ENCODE measurements at places on chromosomes 2 and 18.

- DNase-seq: no peak
Observed at GRCh38 chr2:33791625-33792024, 192.5 kb upstream of the FAM98A start.

- no peak for DNase-seq
Observed at GRCh38 chr2:51516667-51517066, 484.7 kb upstream of the NRXN1 start.

GRCh38 chr2:13474538-13474937, 757.8 kb downstream of the TRIB2 start:
- no peak for DNase-seq

- DNase-seq: no peak
Observed at GRCh38 chr18:21109936-21110712, 1.5 kb downstream of the ROCK1 start.

DNA sequence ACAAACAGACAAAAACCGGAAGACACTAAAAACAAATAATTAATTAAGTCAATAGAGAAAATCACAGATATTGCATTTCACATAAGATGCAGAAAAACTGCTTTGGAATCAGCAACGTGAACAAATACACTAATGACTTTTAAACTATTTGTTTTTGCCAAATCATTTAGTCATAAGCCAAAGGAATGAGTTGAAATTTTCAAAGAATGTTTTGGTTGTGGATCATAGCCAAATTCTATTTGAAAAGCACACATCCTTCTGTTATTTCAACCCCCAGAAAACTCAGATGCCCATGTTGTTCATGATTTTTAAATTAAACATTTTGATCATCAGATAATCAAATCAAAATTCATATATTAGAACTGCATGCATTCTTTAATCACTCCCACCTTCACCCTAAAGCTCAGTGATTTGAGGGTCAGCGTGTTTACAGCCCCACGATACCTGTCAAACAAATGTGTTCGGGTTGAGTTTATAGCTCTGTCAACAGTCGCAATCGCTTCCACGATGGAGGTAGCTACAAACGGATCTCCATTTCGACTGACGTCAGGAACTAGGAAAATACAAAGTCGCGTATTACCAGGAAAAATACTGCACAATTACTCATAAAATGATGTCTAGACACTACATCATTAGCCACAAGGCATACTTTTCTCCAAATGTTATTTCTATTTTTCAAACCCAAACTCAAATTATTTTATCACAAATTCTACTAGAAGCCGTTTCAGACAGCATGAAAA, 90.2 kb downstream of the PXDN start:
- no peak for DNase-seq

DNA sequence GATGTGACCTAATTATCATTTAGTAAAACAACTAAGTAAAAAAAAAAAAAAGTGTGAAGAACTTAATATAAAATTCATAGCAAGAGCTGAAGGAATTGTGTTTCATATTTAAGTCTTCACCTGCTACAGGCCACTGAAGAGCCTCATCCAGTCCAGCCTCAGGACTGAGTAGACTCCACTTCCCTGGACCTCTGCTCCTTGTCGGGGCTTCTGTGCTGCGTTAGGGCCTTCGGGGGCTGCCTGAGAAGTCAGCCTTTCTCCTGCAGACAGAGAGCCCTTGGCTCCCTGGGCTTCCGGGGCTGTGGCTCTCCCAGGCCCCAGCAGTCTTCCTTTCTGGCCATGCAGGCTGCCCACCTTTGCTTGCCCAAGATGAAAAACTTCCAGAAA, 95.5 kb downstream of the MTCL1 start:
- no peak for DNase-seq

- DNase-seq: no peak
Observed at GRCh38 chr2:241103176-241103595, 1.1 kb upstream of the MTERF4 start.

DNA sequence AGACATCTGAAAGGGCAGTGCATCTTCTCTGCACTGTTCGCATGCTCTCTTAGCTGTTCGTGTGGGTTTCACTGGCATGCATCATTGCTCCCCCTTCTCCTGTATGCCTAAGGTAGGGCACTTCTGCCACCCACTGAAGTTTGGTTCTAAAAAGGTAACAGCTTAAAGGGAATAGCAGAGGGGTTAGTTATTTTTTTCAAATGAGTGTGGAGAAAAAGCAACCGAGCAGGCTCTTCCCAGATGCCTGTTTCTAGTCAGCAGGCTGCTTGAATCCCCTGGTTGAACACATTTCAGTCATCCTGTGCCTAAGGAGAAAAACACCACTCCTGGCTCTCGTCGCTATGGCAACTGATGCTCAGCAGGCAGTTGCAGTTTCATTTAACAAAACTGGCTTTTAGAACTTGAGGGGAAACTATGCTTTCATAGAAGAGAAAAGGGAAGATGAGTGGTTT, 69.8 kb upstream of the GALNT3 start:
- DNase-seq: no peak

DNA sequence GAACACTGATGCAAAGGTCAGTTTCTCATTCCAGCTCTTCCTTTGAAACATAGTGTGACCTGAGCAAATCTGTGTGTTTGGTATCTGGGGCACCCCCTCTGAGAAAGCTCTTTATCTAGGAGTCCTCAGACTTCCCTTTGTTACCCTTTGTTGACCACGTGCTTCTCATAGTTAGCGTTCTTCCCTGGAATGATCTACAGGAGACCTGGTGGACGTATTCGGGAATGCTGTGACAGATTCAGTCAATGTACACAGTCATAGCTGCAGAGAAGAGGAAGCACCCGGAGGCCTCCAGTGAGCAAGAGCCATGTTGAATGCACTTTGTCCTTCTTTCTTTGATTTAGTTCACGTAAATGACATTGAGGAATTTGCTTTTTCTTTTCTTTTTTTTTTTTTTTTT, 10.7 kb upstream of the CHMP1B start:
- DNase-seq: no peak

- no peak for DNase-seq
Observed at GRCh38 chr2:43073401-43073825, 153.0 kb downstream of the ZFP36L2 start.

- no peak for DNase-seq
Observed at GRCh38 chr2:187495324-187495723, 47.3 kb upstream of the CALCRL start.

DNA sequence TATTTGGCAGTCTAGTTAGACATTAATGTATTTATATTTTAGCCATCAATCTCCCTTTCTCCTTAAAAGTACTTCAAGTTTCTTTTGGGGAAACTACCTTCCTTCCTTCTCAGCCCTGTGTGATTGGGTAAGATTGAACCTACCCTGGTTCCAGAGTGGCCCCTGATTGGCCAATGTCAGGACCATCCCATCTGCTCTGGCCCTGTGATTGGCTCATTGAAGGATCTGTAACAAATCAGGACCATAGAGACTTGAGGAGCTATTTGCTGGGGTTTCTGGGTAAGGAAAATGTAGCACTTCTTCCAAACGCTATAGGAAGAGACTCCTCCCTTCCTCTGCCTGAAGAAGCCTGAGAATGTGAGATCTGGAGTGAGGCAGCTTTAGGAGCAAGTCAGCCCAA, 59.3 kb downstream of the AQP4 start:
- no peak for DNase-seq

GRCh38 chr2:62801814-62802523, 96.5 kb downstream of the EHBP1 start:
- no peak for DNase-seq

DNA sequence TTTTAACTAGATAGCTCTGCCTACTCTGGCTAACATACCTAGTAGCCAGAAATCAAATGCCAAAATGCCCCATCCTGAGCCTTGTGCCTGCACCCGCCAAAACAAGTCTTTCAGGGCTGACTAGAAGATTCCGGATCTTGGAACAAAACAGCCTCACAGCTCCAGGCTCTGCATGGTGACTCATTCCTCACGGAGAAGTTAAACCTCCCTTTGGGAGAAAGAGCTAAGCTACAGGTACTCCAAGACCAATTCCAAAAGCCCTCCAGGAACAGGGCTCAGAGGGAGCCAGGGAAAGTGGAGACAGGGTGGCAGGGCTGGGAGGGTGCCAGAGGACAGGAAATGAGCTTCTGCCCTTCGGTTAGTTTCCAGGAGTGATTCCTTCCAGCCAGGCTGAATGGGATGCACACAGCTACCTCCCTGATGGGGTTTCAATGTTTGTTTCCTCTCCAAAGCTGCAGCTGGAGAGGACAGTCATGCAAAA, 295.6 kb downstream of the TNS1 start:
- no peak for DNase-seq

GRCh38 chr18:9403795-9404564, 69.4 kb downstream of the TWSG1 start:
- no peak for DNase-seq

- DNase-seq: no peak
Observed at GRCh38 chr18:24446953-24447538, 13.4 kb upstream of the HRH4 start.

DNA sequence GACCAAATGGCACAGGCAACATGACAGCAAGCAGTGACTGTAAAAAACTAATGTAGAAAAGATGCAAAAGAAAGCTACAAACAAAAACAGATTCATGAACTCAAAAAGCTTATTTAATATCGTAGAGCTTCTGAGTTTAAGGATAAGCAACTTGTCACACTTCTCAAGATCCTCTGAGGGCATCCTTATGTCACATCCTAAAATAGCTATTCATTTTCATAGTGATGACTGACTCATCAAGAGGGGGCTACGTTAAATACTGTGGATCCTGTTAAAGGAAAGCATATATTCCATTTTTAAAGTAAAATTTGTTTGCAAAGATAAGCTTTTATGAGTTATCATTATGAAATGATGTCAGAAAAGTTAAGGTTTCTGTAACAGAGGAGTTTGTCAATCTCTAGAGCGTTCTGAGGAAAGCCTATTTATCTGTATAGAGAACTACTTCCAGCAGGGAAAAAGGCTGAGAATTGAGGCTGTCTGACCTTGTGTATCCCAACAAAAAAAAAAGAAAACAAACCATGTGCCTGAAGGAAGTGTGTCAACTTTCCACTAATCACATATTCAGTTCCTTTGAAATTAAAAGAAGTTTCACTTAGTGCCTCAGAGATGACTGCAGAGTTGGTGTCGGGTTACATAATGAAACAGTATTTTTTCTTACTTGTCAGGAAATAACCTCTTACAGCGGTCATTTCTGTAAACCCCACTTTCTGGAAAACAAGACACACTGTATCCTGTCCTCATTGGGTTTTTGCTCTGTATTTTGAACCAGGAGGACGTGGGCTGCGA, 115.5 kb downstream of the ESCO1 start:
- DNase-seq: no peak

DNA sequence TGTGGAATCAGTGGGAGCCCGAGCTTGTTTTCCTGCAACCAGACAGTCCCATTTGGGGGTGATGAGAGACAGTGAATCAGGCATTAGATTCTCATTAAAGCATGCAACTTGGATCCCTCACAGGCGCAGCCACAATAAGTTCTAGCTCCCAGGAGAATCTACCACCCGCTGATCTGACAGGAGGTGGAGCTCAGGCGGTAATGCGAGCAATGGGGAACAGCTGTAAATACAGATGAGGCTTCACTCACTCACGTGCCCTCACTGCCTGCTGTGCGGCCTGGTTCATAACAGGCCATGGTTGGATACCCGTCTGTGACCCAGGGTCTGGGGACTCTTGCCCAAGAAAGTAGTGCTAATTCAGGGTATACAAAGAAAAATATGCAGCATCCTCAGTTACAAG, 144.8 kb upstream of the RGPD4 start:
- DNase-seq: no peak
